Left colon (tissue), 2 donors: ENCODE measurements at places on chromosomes 4 and X. TPM values are rescaled to one million over a fixed set of nuclear protein-coding genes. Genes with fewer than 3 reads are reported as not detected.

Gene RIPPLY1
- not detected for total RNA-seq

Gene PCSK1N
- 21.4 TPM for total RNA-seq

Gene LPAR4
- total RNA-seq, result 0.50 TPM

Gene ZXDA
- 3.8 TPM for total RNA-seq

Gene TRIM2
- 123 TPM for total RNA-seq

GRCh38 chr4:24780936-24781495 lies 14.4 kb upstream of the SOD3 start:
- no peak for DNase-seq

DNA sequence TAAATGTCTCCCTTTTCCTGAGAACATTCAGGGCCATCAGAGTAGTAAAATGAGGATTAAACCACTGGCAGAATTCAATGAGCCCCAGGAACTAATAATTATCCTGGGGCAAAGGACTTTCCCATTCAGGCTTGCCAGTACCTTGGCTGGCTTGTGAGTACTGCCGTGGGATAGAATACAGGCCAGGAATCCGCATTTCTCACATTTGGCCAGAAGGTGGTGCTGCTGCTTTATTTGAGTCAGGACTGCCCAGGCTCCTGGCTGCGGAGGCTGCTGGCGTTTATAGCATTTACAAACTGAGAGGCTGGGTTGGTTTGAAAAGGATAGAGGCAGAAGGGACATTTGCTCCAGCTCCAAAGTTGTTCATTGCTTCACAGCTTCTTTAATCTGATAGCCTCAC lies 91.4 kb downstream of the RTL9 start:
- peak; percentile 78 for DNase-seq

- no peak for DNase-seq
Observed at GRCh38 chrX:49761481-49761880, 65.7 kb upstream of the PAGE1 start.

- no peak for DNase-seq
Observed at GRCh38 chr4:110532901-110533589, 57.1 kb downstream of the ENPEP start.

DNA sequence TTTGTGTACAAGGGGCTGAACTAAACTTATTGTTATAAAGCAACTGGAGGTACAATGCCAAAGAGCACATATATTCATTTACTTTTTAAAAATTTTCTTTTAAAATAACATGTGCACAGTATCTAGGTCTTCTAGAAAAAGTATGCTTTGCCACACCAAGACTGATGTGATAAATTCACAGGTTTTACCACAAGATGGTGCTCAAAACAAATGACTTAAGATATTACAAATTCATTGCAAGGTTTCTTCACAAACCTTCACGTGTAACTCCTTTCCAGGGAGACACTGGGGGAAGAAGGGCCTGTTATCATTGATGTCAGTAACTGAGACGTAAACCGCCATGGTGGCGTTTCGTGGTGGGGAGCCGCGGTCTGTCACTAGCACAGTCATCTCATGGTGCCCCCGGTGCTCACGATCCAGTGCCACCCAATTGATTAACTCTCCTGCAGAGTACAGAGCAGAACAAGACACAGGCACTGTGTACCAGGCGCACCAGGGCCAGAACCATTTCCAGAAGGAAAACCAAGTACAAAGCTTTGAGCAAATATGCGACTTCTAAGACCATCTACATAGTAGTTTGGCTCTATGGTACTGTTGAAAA lies 162.2 kb downstream of the DCHS2 start:
- DNase-seq, result no peak

- DNase-seq, result no peak
Observed at GRCh38 chr4:8215001-8215427, 15.9 kb downstream of the SH3TC1 start.
